Activated T-cell treated with anti-CD3 and anti-CD28 coated beads for 48 hours (primary cell): ENCODE measurements at places on chromosomes 6 and 20.

- no peak for DNase-seq
These were observed 215.1 kb upstream of the CNR1 start for GRCh38 chr6:88381289-88381642.

DNA sequence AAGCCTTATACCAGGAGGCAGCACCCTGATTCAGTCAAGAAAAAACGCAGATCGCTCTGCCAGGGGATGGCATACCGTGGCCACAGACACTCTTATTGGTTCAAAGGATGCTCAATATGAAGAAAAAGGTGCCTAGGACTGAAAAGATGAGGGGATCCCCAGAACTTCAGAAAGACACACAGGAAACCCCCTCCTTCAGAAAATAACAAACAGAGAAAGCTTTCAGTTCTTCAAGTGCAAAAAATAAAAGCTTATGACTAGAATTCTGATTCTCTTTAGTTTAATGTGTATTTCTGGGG, 17.7 kb upstream of the MYB start:
- peak; percentile 32 for DNase-seq

GRCh38 chr6:54320871-54321270, 12.6 kb downstream of the TINAG start:
- DNase-seq, result no peak

- no peak for DNase-seq
These were observed 6.0 kb upstream of the RAB44 start for GRCh38 chr6:36691612-36692011.

DNA sequence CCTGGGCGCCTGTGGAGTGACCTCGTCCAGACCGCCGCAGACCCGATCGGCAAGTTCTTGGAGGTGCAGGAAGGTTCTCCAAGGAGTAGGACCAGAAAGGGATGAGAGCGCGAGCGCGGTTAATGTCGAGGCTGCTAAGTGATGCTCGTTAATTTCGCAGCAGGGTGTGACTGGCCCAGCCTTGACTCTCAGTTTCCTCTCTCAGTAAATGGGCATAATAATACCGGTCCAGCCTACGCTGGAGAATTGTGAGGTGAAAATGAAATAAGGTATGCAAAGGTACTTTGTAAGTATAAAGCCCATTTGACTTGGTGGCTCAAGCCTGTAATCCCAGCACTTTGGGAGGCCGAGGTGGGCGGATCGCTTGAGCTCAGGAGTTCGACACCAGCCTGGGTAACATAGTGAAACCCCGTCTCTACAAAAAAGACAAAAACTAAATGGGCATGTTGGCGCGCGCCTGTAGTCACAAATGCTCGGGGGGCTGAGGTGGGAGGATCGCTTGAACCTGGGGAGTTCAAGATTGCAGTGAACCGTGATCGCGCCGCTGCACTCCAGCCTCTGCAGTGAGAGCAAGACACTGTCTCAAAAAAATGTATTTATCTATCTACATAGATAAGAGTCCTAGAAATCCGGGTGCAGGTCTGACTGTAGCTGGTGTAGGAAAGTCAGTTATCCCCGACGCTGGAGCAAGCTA, 634 bp upstream of the BTBD9 start:
- DNase-seq, result peak; percentile 7

- no peak for DNase-seq
These were observed 18.5 kb upstream of the SERPINB9 start for GRCh38 chr6:2921520-2922115.
